Stimulated activated CD8-positive, alpha-beta memory T cell treated with anti-CD3 and anti-CD28 coated beads, Interleukin-4, amount 100 ng/mL, for 1 hour (primary cell): ENCODE measurements at places on chromosomes 5 and 9.

- DNase-seq = no peak
Measured at GRCh38 chr5:158236511-158237335, 377.8 kb upstream of the CLINT1 start.

- DNase-seq = no peak
Measured at GRCh38 chr5:77633709-77634108, 4.8 kb downstream of the OTP start.

- DNase-seq = no peak
Measured at GRCh38 chr5:132658381-132659302, 669 bp downstream of the IL13 start.

GRCh38 chr9:14608540-14608939, 84.7 kb downstream of the ZDHHC21 start:
- DNase-seq = no peak
